CMK (cell line): ENCODE measurements at places on chromosomes 1 and 21.

GRCh38 chr1:227214207-227214606 lies 104.1 kb downstream of the CDC42BPA start:
- no peak for DNase-seq

DNA sequence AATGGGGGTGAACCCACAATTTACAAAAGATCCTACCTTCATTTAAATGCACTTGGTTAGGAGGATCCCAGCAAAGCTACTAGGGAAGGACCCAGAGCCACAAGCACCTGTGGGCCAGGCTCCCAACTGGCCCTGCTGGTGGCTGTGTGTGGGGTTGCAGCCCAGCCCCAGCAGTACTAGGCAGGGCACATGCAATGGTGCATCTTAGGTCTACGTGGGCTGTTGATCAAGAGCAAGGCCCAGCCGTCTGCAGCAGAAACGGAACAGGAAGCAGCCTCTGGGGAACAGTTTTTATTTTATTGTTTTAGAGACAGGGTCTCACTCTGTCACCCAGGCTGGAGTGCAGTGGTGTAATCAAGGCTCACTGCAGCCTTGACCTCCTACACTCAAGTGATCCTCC lies 134.1 kb upstream of the RAB4A start:
- DNase-seq = no peak

DNA sequence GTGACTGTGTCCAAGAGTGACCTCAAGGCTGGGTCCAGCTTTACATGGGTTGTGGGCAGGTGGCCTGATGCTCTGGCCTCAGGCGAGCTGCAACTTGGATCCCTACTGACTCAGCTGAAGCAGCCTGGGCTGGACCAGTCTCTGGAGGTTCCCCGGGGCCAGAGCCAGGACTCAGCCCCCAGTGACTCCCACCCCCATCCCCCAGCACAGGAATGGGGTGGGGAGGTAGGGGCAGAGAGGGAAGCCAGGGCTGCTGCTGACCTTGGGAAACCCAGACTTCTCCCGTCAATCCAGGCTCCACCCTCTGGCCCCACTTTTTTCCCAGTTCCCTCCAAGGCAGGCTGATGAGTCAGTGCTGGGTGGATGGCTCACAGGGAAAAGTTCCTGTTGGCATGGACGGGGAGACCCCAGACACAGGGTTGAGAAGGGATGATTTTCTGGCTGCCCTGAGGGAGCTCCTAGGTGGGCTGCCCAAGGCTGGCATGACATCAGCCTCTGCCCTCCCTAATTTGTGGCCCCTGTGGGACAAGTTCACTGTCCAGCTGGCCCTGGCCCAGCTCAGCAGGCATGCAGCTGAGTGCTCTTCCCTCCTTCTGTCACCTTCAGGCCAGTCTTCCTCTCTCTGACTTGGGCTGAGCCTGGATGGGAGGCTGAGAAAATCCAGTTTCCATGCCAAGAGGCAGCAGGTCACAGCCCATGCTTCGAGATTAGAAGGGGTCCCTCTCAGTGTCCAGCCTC lies 2.2 kb downstream of the ZC3H12A start:
- no peak for DNase-seq

DNA sequence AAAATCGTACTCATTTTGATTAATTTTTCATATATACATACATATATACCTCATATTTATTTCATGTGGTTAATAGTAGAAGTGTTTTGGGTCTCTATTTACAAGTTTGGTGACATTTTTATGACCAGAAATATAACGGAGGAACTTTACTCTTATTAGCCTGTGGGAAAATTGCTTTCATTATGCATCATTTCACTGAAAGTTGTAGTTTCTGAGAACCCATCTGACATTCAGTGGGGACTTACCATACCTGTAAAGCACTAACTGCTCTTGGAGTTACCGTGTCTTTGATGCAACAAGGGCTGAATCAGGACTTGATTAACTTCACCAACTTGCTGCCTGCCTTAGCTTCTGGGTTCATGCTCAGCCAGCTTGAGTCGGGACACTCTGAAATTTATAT lies 49.9 kb upstream of the ITPKB start:
- no peak for DNase-seq

DNA sequence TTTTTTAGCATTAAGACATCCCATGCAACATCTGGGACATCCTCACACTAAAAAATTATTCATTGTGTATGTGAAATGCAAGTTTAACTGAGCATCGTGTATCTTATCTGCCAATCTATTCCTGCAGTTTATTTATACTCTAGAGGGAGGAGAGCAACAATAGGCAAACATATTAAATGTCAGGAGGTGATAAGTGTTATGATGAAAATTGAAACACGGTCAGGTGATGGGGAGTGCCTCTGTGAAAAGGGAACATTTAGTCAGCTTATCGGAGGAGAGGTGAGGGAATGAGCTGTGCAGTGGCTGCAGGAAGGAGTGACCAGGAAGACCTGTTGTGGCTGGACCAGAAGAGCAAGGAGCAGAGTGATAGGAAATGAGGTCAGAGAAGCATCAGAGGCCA lies 775 bp upstream of the EFCAB14 start:
- DNase-seq = peak; percentile 29

- peak; percentile 44 for DNase-seq
These were observed 16.9 kb upstream of the EFCAB14 start for GRCh38 chr1:46735708-46736324.

DNA sequence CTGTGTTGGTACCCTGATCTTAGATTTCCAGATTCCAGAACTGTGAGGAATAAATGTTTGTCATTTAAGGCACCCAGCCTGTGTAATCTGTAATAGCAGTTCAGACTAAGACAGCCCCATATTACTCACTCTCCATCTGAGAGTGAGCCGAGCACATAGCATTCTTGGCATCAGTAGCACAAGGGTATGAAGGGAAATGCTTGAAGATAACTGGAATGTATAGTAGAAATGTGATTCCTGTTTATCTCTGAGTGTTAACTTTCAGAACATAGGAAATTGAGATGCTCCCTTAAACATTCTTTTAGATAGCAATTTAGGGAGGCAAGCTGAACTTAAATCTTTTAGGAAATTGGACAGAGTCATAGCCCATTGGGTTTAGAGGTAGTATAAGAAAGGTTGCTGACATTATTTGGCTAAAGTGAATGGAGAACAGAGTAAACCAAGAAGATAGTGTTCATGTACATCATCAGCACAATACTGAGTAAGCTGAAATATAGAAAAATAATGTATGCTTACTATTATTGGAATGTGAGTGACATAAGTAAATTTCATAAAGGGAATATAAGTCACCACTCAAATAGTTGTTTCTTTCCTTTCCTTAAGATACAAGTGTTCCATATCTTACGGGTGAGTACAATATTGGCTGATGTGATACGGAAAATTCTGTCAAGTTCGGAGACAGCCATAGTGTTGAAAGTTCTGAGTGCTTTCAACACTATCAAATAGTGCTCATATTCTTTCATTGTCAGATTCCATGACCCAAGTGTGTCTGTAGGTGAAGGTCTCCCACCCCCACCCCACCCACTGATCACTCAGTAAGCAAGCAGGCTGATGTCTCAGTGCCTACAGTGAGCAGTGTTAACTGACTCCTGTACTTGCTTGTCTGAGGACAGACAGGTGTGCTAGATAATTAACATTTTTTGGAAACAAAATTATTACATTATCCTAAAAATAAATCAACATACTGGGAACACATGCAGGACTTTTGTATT lies 73.7 kb downstream of the LRRC8D start:
- DNase-seq = no peak

GRCh38 chr1:224482619-224483018 lies 48.0 kb upstream of the WDR26 start:
- DNase-seq = no peak

GRCh38 chr1:59142311-59143132 lies 154.4 kb upstream of the FGGY start:
- no peak for DNase-seq

GRCh38 chr1:17170571-17170970 lies 34.4 kb upstream of the PADI1 start:
- no peak for DNase-seq

DNA sequence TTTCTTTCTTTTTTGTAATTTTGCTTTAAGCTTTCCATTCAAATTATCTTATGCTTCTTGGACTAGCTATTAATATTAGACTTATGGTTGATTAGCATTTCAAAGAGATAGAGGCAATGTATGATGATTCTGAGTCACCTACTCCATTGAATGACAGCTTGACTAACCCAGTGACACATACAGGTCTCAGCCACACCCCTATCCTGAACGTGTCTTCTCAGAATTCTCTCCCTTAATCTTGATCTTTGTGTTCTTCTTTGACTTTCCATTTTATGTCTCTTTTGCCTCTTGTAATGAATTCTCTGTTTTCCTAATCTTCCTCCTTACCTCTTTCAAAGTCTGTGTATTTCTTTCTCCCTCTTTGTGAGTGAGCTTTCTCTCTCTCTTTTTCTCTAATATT lies 241.1 kb downstream of the PDE4B start:
- no peak for DNase-seq
